Central memory CD4-positive, alpha-beta T cell (primary cell): ENCODE measurements at places on chromosomes 7 and 10.
A peak's percentile ranks its signal among the peaks of the same experiment; 100 is the strongest.

- no peak for DNase-seq
These were observed 207.8 kb downstream of the DIP2C start for GRCh38 chr10:481628-482027.

DNA sequence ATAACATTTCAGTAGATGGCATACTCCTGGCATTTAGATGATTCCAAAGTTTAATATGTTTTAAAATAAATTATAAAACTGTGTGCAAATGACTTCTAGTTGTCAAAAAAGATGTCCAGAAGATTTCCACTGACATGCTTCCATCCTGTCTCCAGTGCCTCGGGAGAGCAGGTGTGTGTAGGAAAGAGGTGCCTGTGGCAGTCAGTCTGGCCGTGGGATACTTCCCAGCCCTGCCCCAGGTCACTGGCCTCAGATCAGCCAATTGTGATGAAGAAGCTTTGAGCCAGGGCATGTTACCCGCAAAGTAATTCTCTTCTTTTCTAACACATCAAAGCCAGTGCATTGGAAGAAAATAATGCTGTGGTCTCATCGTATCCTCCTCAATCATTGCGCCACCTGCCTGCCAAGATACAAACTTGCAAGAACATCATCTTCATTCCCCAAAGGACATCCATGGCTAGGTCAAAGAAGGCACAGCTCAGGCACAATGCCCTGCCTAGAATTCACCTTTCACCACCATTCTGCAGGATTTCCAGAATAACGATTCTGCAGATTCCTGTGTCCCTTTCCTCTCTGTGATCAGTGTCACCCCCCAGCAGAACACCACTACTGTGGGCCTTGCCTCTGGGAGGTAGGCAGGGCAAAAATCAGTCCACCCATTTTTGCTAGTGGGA is 6.3 kb upstream of the KCNMA1 start:
- no peak for DNase-seq

DNA sequence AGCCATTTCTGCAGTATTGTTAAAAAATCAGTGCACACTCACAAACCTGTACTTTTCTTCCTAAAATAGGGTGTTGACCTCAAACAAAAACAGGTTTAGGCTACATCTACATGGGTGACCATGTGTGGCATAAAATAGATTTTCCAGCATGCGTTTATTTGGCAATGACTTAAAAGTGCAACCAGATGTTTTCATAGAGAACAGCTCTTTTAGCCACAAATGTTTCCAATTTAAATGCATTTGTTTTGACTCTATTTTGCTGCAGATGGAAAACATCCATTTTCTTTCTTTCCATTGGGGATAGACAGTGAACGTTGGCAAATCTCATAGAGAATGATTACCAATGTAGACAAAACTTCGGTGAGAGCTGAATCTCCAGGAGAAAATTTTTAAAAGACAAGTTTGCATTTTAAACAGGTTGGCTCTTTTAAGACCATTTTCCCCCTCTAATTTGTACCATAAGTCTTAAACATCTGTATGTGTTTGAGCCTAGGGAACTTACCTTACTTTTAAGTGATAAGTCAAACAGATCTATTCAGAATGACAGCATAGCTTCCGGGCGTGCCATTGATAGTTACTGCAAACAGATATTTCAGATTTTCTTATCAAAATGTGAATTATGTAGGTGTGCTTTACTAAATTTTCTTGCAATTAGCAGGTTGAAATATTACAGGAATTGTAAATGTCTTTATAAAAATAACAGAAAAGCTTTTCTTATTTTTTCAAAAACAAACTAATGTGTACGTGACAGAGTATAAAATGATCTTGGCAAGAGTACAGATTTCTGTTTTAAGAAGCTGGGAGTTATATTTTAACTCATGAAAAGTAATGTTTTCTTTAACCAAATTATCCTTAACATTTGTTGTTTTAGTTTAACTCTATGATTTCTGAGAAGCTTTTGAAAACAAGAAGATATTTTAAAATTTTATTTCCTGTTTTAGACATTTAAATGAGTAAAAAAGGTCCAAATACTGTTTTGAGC is 144.9 kb downstream of the HGF start:
- DNase-seq = no peak

- DNase-seq = no peak
These were observed 141.7 kb upstream of the CCDC6 start for GRCh38 chr10:60048091-60048501.

GRCh38 chr7:46485481-46486065 is 564.5 kb upstream of the IGFBP3 start:
- no peak for DNase-seq

- no peak for DNase-seq
These were observed 58.5 kb upstream of the INPP5A start for GRCh38 chr10:132479024-132479602.

GRCh38 chr10:33808475-33808874 is 474.0 kb upstream of the NRP1 start:
- no peak for DNase-seq

- DNase-seq = no peak
These were observed 104.9 kb downstream of the PPP1R17 start for GRCh38 chr7:31791881-31792280.

DNA sequence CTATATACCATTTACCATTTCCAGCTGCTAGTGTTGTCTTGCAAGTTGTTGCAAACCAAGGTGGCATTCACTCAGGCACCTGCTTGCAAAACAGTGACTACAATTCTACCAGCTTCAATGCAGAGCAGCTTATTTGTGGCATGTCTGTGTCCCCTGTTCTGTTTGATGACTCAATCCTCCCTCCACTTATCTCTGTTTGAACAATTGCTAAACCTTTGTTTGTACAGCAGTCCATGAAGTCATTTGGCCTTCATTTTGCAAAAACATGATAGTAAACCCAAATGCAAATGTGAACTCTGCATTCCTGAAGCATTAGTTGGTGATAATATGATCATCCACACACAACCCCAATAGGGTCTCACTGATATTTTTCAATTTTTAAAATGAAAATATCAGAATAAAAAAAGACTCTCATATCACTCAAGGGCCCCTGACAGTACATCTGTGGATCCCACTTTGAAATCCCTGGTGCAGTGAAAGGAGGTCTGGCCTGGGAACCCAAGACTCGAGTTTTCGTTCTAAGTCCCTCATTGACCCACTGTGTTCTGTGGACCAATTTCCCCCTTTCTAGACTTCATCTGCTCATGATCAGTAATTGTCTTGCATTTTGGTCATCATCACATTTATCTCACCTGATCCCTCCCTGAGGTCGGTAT is 425.4 kb downstream of the RPS24 start:
- no peak for DNase-seq

GRCh38 chr7:112615701-112616100 is 134.9 kb downstream of the LSMEM1 start:
- no peak for DNase-seq

GRCh38 chr7:104010052-104010909 is 20.8 kb upstream of the RELN start:
- DNase-seq = no peak

DNA sequence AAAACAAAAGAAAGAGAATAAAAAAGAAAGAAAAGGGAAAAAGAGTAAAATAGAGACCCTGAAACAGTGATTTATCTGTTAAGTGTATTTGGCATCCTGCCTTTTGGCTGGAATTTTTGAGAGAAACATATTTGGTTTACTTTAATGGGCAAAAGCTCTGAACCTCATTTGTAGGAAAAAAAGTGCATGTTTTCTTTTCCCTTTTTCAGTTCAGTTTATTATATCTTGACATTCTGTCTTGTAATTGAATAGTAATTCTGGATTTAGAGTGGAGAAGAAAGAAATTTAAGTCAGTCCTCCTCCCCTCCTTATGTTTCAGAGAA is 69.5 kb downstream of the ARID5B start:
- no peak for DNase-seq

DNA sequence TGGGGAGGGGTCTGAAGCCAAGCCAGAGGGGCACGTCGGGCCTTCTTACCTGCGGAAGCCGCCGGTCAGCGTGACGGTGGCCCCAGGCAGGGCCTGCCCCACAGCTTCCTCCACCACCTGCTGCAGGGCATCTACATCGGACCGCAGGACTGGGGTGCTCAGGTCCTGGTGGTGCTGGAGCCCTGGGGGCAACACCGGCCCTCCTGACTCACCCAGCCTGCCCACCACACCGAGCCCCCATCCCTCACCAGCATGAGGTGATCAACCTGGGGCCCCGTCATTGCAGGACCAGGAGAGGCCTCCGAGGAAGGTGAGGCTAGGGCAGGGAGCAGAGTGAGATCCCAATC is 8.0 kb downstream of the POLM start:
- DNase-seq = no peak

DNA sequence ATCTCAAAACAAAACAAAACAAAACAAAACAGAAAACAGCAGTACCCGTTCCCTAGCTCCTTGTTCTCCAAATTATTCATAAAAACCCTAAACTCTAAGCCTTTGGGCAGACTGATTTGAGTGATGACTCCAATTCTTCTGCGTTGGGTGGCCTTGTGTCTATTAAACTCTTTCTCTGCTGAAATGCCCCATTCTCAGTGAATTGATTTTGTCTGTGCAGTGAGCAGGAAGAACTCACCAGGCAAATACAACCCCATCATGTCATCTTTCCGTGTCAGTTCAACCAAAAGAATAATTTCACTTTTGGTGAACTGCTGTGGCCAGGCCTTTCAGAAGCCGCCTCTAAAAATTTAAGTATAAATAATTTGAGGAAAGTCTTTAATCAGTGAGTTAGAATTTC is 18.5 kb upstream of the TSPAN13 start:
- DNase-seq = no peak

DNA sequence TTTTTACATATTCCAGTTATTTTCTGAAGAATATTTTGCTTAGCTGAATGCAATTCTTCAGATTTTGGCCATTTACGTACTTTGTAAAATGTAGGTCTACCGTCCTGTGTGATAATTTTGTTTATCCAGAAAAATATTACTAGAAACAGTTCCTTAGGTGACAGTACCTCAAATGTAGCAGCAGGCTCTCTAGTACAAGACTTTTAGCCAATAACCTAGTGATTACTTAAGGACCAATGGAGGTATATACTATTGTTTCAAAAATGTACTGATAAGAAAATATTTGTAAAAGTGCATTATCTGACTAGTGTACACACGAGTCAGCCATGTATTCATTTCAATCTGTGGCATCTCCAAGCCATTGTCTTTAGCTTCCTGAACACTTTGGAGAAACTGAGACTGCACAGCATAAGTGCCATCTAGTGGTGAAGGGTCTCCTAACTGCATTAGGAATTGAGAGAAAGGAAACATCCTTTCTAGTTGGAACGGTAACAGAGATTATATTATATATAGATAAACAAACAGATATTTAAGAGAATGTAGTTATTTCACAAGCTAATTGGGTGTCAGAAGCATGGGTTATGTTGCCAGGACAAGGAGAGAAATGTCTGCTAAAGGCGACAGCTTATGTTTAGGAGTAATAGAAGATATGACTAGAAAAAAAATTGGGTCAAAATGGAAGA is 23.7 kb downstream of the RTKN2 start:
- DNase-seq = peak; percentile 61

DNA sequence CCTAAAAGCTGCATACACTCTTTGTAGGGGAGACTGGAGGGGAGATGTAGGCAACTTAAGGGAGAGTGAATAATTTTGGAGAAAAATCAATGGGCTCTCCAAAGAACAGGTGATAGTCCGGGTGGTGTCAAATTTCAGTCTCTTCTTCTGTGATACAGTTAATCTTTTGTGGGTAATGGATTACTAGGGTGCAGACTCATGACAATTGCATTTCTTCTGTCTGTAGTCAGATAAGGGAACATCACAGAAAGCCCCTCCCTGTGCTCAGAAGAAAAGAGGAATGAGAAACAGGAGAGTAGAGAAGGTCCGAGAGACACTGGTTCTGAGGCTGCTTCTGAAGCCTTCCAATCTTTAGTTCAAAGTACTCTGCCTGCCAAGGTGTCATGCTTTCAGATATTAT is 1140.7 kb upstream of the LRRN3 start:
- no peak for DNase-seq

- DNase-seq = no peak
These were observed 17.3 kb upstream of the PRKAR2B start for GRCh38 chr7:107027208-107027607.

DNA sequence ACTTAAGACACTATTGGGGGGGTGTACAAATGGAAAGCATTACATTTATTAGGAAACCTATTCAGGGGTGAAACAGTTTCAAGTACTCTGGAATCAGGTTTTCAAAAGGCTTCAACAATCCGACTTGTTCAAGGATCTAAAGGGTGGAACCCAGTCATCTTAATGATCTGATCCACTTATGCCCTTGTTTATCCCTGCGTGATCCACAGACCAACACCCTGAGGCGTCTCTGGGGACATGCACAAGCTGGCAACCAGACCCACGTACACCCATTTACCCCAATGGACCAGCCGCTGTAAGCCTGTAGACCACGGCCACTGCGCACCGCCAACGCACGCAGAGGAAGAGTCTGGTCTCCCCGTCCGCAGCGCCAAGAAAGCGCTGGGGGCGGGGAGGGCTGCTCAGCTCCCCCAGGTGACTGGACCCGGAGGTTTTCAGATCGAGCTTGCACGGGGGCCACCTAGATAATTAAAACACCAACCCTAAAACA is 13.4 kb downstream of the HNRNPF start:
- DNase-seq = peak; percentile 29

DNA sequence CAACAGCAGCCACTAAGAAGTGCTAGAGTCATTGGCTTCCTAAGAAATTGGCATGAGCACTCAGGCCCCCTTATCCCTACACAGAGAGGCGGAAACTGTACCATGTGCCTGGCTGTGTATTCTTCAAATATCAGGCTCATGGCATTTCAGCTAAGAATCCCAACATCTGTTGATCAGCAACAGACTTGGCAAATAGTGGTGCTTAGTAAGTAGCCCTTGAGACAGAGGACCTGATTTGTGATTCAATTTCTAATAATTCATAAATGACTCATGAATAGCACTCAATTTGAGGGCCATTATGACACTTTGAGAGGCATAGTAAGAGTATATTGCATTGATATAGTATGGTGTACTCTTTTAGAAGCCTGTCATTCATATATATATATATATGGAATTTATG is 309.1 kb downstream of the LRMDA start:
- DNase-seq = no peak

DNA sequence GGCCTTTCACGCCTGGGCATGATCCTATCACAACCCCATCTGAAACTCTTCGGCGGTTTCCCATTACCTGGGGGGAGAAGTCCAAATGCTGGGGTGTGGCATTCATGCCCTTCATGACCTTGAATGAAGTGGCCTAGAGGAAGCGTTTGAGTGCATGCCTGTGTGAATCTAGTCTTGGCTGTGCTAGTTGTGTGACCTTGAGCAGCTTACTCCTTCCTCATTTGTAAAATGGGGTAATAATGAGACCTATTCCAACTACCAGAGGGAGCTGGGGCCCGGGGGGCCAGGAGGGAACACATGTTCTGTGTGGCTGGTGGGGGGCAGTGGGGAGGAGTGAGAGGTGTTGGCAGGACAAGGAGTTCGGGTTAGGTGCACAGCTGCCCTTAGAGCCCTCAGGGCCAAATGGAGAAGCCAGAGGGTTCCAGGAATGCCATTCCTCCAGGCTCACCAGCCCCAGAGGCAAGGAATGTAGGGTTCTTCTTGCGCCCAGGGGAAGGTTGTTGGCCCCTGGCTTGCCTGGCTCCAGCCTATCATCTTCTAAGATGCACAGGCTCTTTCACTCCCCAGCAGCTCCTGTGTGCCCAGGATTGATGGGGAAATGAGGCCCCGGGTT is 21.3 kb upstream of the TBRG4 start:
- DNase-seq = no peak

GRCh38 chr7:81111781-81112540 is 193.1 kb upstream of the SEMA3C start:
- DNase-seq = no peak
